Stimulated activated CD8-positive, alpha-beta memory T cell treated with anti-CD3 and anti-CD28 coated beads, Interleukin-4, amount 100 ng/mL, for 4 hours (primary cell): ENCODE measurements at places on chromosomes 12 and 14.
A peak's percentile ranks its signal among the peaks of the same experiment; 100 is the strongest.

- DNase-seq, result no peak
These were observed 2.3 kb downstream of the PIWIL1 start for GRCh38 chr12:130339951-130340350.

DNA sequence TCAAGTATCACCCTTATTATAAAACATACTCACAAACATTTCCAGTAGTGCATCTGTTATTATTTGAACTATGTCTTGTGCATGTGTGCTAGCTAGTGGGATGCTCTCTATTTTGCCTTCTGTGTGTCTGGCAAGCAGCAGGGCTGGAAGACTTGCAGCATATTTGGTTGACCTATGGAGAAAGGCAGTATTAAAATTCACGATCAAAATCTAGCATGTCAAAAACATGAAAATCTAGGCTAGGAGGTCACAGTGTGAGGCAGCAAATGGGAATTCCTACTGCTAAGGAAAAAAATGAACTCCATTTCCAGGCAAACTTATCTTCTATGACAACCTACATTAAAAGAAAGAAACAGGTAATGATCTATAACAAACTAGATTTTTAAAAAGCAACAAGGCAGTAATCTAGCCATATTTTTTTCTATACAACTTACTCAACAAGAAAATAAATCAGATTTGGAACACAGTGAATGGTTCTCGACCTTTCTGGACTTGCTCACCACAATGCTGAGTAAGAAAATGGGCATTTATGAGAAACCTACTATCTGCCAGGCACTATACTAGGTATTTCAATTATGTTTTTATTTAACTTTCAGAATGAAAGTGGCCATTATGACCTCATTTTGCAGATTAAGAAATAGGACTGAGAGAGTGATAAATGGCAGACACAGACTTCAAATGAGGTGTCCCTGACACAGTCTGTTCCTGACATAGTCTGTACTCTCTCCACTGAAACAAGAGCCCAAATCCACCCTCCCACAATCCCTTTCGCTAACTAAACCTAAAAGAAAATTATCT lies 96.8 kb downstream of the TXNDC16 start:
- DNase-seq, result no peak

DNA sequence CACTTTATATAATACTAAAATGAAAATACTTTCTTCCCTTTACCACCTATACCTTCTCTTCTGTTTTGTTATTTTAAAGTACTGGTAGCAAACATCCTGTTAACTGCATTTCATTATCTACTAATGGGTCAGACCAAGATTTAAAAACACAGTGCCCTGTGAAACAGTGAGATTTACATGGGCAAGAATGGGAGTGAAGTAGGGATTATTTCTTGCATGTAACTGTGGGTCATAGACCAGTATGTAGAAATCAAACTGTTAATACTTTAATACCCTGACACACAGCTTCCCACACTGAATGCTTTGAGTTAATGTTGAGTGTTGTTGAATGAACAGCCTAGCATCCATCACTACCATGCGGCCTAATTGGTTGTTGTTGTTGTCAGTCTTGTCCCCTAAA lies 61.6 kb downstream of the PLEKHA5 start:
- no peak for DNase-seq

- DNase-seq, result no peak
These were observed 44.4 kb upstream of the PELI2 start for GRCh38 chr14:56073799-56074198.

GRCh38 chr12:75722714-75723200 lies 211.3 kb upstream of the KRR1 start:
- DNase-seq, result peak; percentile 18

DNA sequence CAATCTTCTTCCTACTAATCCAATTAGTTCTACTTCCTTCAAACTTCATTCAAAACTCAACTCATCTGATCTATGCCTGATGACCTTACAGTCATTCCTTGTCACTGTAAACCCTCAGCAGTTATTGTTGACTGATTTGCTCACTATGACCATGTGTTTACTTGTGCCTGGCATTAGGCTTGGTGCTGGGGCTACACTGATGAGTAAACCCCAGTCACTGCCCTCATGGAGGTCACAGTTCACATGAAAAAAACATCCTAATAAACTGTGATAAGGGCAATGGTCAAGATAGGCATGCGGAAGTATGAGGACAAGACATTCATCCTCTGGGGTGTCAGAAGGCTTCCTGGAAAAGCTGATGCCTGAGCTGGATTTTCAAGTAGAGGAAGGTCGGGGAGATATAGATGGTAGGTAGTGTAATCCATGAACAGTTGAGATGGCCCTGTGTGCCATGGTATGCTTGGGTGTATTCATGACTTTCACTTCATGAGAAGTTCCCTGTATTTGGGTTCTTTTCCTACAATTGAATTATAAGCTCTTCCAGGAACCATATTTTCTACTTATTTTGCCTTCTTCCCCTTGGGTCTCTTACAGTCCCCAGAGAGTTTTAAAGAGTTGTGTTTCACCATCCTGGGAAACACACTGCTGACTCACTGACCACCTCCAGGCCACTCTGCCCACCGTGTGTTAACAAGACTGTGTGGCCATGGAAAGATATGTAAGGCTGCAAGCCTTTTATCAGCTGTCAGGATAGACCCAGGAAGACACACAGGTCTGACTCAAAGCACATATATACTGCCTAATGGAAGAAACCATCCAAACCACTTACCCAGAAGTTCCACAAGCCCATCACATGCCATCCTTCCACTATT lies 38.7 kb upstream of the DUSP6 start:
- no peak for DNase-seq

- DNase-seq, result no peak
These were observed 321.1 kb downstream of the NOVA1 start for GRCh38 chr14:26276757-26277156.

- DNase-seq, result peak; percentile 49
These were observed 521 bp downstream of the CDK2AP1 start for GRCh38 chr12:123271001-123271668.

DNA sequence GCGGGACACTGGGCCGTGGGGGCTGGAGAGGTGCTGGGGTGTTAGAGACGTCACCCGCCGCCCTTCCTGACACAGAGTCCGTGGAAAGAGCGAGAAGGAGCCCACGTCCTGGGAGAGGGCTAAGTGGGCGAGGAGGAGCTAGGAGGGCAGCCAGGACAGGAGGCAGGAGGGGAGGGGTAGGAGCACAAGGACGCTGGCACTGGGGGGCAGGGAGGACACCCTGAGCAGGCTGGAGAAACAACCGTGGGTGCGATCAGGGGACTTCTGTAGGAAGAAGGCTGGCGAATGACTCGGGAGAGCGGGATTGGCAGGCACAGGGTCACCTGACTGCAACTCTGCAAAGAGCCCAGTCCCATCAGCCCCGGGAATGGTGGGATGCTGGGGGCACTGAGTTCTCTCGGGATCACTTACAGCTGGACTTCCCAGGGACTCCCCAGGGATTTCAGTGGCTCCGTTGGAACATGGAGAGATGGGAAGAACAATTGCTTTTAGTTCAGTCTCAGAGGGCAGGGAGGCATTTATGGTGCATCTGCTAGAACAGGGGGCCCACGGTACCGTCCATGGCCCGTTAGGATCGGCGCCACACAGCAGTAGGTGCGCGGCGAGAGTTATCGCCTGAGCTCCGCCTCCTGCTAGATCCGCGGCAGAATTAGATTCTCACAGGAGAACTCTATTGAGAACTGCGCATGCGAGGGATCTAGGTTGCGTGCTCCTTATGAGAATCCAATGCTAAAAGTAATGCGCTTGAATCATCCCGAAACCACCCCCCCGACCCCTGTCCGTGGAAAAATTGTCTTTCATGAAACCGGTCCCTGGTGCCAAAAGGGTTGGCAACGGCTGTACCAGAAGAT lies 24.3 kb downstream of the UBR7 start:
- DNase-seq, result no peak

- DNase-seq, result peak; percentile 17
These were observed 90.6 kb downstream of the PAPOLA start for GRCh38 chr14:96592591-96593386.

- DNase-seq, result no peak
These were observed 200.9 kb downstream of the APAF1 start for GRCh38 chr12:98845957-98846356.

DNA sequence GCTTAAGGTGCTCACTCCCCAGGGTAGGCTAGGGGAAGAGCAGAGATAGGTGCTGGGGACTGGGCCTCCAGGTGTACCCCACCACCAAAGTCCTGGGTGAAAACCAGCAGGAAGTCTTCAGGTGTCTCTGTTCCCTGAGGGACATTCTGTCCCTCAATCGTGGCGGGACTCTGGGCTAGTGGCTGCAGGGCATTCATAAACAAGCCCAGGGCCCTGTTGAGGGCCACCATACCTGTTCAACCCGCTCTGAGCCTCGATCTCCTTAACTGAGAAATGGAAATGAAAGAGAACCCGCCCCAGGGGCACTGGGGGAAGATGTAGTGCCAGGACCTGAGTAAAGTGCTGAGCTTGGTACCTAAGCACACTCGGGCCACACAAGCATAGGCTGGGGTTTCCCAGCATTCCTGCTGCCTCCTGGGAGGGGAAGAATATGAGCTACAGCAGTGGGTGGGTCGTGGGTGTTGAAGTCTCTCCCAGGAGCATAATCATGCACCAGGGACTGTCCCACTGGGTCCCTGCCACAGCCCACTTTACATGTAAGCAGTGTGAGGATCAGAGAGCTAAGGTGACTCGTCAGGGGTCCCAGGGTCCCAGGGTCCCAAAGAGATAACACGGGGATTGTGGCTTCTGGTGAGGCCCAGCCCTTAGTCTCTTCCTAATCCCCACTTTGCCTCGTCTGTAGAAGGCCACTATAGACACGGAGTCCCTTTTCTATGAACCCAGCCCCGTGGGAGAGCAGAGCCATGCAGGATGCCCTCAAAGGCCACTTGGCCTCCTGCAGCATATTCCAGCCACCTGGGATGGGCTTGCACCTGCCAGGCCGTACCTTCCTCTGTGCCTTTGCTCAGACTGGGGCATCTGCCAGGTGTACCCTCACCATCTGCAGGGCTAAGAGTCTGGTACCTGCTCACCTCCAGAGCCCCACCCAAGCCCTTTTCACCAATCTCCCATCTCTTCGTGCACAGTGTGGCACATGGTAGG lies 14.4 kb downstream of the FAM222A start:
- DNase-seq, result no peak

- no peak for DNase-seq
These were observed 74.7 kb upstream of the GZMB start for GRCh38 chr14:24708684-24709083.

- DNase-seq, result no peak
These were observed 57.1 kb downstream of the KDM2B start for GRCh38 chr12:121523741-121524140.

DNA sequence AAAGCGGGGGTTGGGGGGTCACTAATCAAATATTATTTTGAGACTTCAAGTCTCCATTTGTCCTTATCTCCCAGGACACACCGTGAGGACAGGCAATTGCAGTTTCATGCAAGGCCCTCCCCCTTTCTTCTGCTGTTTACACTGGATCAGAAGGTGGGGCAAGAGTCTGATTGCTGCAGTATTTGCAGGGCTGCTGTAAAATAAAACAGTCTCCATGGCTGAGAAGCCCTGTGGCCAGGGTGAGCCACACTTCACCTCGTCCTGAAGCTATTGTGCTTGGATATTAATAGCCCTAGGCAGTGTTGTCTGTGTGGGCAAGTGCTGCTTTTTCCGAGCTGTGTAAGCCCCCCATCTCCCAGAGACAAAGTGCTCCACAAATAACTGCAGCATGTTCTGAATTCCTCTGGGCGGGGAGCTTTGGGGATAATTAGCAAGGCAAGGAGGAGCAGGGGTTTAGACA lies 187.4 kb upstream of the NTF3 start:
- DNase-seq, result no peak

DNA sequence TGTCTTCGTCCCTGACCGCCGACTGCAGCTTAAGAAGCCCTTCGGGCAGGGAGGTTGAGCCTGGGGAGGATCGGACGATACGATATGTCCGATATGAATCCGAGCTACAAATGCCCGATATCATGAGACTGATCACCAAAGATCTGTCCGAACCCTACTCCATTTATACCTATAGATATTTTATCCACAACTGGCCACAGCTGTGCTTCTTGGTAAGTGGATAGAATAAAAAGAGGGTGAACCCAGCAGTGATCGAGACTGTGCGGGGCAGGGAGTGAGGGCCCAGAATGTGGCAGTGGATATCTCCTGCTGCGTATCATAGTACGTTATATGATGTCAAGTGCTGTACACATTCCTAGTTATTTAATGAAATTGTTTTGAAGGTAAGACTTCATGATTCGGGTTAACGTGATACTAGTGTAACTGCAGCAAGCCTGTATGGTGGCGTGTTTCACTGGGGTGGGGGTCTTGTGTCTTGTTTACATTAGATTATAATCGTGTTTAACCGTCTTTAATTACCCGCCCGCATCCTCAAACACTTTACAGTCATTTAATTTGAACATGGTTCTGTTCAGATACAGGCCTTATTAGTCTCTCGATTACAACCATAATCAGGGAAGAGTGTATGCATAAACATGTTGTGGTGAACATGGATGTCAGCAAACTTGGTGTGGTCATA lies 1.3 kb downstream of the NAA30 start:
- DNase-seq, result no peak

GRCh38 chr14:87142551-87143211 lies 850.3 kb downstream of the GALC start:
- no peak for DNase-seq

GRCh38 chr14:93301821-93302447 lies 30.9 kb downstream of the BTBD7 start:
- no peak for DNase-seq

DNA sequence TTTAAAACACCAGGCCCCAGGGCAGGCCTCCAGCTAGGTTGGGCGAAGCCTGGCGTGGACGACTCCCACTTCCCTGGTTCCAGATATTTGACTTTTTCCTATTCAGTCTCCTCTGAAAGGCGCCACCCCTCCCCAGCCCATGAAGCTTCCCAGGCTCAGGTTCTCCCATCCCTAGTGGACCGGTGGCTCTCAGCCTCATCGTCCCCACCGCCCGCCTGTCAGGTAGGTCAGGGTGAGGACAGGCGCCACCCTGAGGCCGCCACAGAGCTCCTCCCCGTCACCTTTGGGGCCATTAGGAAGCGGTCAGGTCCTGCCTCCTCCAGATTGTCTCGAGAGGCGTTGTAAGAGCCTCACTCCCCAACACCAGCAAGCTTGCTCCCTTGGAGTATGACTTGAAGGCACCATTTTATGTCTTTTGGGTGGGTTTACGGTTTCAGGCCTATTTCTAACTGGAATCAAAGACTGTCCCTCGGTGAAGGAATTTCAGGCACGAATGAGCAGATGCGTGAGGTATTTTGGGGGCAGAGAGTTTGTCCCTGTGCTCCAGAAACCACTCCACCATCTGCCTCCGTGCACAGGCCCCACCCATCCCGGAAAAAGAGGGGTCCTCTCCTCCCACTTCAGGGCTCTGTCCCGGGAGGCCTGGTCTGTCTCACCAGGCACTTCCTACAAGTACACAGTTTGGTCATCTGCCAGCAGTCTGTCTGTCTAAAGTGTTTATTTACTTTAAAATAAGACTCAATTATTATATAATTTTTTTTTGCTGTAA lies 55.6 kb downstream of the TSPAN9 start:
- no peak for DNase-seq

GRCh38 chr12:113164014-113164413 lies 14.5 kb downstream of the CFAP73 start:
- no peak for DNase-seq

- no peak for DNase-seq
These were observed 250.4 kb downstream of the C12orf75 start for GRCh38 chr12:105580821-105581352.

- DNase-seq, result no peak
These were observed 25.4 kb downstream of the NEK9 start for GRCh38 chr14:75101491-75101890.
